ENCODE measurements at places on chromosomes 3 and 15.

DNA sequence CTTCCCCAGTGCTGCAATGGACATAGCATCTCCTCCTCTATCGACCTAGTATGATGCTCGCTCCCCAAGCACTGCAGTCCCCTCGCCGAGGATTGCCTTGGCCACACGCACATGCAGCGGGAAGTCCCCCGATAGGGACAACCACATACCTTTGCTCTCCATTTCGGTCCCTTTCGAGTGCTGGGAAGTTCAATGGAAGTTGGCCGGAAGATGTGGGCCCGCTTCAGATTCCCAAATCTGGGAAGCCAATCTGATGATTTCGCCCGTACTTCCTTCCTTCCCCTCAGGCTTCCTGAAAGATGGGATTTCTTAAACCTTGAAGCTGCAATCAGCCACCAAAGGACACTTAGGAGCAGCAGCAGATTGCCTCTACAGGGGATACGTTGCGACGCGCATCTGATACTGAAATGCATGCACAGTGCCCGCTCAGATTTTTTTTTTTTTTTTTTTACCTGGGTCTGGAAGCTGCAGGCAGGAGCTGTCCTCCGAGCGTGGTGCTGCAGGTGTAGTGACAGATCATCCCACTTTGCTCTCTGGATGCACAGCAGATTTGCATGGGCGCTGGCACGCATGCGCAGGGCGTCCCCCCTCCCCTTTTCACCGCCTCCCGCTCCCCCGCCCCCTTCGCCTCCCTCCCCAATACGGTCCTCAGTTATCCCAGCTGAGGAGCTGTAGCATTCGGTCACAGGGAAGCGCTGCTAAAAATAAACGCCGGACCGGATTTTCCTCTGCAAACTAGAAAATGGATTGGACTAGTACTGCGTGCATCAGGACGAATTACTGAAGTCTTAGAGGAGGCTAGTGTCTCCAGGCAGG is at the start of gene FGF12:
Gene FGF12 (minus strand): TSS at position 510 of the 816 bp plus-strand sequence.
- no peak for DNase-seq

DNA sequence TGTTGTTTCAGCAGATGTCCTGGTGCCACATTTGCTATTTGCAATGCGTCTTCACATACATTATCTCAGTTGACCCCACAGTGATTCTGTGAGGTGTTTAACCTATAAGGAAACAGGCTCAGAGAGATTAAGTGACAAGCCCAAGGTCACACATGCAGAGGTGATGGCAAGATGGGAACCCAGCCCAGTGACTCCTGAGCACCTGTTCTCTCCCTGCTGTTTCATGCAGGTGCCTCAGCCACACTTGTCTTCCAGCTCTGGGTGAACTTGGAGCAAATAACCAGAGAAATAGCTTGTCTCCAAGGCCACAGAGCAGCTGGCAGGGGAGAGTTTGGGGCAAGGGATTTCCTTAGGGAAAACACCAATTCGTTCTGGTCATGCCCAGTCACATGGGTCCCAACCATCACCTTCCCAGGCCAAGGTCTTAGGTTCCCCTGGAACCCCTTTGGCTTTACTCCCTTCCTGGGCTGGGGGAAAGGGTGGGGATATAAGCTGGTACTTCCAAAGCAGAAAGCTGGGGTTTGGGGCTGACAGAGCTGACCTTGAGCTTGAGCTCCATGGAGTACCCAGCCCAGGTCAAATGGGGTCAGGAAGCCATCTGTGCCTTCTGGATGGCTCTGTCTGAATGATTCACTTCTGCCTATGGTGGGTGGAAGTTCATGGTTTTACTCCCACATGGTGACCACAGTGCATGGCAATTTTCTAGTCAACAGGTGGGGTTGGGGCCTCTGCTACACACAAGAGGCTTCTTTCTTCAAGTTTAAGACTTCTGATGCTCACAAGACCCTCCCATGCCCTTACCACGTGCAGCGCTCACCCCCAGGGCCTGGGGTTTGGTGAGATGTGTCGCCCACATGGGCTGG is 22.4 kb downstream of the LIPC start:
- DNase-seq, result no peak

DNA sequence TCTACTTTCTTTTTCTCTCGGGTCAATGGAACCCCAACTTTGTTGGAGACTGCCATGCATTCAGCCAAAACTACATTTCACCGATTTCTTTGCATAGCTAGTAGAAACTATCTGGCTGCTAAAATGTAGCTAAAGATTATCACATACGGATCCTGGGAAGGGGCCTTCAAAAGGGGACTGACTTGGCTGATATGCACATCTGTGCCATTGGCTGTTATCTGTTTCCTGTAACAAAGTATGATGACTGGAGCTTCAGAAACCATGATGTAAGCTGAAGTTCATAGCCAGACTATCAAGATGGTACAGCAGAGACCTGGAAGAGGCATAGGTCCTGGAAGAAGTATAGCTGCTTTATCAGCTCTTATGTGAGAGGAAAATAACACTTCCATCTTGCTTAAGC is 179.1 kb downstream of the NSUN3 start:
- DNase-seq, result no peak

- DNase-seq, result no peak
Measured at GRCh38 chr3:76387000-76387399, 601.7 kb upstream of the ZNF717 start.

DNA sequence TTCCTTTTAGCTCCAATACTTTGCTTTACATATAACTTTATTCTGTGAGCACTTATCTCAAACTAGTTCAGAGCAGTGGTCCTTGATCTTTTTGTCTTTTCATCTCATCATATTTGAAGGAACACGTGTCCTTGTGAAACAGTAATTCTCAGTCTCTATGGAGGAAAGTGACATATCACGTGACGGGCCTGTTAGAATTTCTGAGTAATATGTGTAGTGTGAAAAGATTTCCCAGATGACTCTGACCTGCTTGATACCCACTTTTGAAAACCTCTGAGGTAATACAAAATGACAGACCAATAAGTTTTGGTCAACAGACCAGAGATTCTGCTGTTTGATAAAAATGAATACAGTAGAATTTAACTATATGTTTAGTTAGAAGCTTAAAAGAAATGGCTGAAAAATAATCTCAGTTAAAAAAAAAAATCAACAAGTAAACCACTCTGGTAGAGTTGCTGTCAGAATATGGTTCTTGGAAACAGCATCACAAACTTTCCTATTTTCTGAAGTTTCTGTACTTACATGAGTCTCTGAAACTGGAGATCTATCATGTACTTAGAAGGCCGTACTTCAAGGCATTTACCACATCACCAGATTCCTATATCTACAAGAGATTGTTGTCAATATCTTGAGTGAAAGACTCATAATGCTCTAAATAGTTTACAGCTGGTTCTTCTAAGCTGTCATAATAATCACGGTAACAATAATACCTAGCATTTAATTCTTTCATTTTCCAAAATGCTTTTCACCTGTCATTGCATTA is 590.2 kb upstream of the TBL1XR1 start:
- no peak for DNase-seq

DNA sequence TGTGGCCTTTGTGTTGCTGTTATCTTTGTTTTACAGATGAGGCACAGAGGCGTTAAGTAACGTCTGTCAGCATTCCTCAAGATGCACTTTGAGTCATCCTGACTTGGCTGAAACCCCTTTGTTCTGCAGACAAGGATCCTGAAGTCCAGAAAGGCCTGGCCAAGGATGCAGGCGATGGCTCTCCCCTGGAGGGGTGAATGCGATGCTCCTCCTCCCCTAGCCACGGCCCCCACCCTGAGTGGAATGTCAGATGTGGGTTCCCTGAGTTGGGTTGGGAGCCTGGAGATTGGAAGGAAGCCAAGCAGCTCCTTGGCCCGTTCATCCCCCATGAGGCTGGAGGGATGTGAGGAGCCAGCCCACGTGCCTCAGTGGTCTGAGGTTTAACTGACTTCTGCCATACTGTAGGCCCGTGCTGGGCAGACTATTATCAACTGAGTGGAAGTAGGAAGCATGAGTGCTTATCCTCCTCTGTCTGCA is 43.3 kb downstream of the POMGNT2 start:
- DNase-seq, result no peak

GRCh38 chr15:78925076-78925624 is 19.7 kb downstream of the CTSH start:
- DNase-seq, result no peak

GRCh38 chr3:52854013-52854412 is 19.2 kb upstream of the MUSTN1 start:
- no peak for DNase-seq

DNA sequence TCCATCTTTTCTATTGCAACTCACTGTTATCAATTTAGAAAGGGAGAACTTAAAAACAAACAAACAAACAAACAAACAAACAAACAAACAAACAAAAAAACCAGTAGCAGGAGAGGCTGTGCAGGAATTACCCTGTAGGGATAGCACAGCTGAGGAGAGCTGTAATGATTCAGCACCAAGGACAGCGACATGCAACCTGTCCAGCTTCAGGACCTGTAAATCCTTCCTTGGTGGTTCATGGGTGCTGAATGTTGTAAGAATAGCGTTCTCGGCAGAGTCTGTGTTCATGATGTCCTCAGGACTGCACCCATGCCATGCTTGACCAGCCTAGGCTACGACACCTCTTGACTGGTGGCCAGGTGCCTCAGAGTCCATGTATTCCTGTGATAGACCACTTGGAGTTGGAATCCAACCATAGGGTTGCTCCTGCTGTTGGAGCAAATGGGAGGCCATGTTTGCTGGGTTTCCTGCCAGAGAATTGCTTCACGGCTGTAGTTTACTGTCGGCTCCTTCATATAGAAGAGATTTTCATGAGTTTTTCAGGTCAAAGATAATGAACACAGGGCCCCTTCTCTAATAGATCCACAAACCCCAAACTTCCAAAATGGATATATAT is 65.9 kb downstream of the CACNA2D3 start:
- DNase-seq, result no peak

- no peak for DNase-seq
Measured at GRCh38 chr15:42723068-42723467, 13.9 kb downstream of the CDAN1 start.

DNA sequence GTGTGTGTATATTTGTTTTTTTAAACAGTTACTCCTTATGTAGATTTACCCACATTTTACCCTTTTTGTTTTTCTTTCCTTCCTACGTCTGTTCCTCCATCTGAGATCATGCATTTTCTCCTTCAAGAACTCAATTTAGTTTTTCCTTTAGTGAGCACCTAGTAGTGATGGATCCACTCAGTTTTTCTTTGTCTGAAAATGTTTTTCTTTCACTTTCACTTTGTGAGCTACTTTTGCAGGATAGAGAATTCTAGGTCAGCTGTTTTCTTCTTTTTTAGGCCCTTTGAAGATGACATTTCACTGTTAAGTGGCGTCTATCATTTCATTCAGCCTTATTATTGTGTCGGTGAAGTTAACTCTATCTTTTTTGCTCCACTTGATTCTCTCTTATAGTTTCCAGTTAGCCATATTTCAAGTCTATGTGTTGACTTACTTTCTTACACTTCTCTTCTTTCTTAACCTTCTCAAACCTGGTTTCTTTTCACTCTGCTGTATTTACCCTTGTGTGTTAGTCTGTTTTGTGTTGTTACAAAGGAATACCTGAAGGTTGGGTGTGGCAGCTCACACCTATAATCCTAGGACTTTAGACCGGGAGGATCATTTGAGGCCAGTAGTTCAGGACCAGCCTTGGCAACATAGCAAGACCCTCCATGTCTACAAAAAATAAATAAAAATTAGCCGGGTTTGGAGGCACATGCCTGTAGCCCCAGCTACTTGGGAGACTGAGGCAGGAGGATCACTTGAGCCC is 55.8 kb downstream of the PRKCI start:
- DNase-seq, result no peak

GRCh38 chr15:27885201-27885600 is 213.9 kb downstream of the OCA2 start:
- DNase-seq, result no peak

DNA sequence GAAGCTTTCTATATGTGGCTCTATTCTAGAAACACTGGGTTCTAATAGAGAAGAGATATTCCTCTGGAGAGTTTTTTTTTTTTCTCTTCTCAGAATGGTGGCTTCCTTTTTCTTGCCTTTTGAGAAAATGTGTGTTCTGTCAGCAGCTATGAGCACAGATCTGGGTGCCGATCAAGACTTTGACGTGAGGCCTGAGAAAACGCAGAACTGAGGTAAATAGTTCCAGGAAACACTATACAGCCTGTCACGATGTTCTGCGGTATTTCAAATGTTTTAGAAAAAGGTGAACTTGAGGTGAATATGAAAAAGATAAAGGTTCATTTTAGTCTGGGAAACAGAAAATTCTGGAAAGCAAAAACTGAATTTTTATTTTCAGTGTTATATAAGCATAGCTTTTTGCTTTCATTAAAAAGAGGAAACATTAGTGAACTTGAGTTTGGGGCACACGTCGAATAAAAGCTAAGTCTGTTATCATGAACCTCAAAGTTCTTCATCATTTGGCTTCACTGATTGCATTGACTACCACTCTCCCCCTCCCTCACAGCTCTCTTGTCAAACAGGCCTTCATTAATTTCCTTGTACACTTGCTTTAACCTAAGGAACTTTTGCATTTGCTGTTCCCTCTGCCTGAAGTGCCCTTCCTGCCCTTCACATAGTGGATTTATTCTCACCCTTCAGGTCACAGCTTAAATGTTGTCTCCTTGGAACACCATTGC is 265.1 kb downstream of the NFKBIZ start:
- peak; percentile 14 for DNase-seq

DNA sequence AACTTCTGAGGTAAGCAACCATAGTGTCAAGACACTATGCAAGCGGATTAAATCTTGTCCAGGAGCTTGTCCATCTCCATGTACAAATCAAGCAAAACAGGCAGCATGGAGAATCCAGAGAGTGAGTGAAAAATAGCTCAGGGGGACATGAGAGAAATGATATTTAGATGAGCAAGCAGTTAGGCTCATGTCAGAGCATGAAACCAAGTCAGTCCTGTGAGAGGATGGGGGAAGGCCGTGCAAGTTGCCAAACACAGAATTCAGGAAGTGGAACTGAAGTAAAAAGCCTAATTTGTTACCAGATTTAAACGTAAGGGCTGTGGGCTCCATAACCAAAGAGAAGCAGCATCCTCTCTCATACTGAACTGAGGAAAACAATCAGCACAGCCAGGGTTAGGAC is 995.9 kb downstream of the MCTP2 start:
- DNase-seq, result no peak

DNA sequence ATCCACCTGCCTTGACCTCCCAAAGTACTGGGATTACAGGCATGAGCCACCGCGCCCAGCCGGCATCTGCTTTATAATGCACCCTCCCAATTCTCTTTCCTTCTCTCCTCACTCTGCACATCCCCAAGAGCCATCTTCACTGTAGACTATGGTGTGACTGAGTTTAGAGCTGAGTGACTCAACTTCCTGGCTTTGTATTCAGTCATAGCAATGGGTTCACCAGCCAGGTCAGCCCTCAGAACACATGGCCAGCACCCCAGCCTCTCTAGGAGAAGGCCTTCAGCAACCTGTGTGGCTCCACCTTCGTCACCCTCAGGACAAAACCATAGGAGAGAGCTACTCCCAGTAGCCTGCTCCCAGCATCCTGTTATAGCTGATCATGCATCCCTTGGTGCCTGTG is 33.0 kb downstream of the ARID3B start:
- no peak for DNase-seq

DNA sequence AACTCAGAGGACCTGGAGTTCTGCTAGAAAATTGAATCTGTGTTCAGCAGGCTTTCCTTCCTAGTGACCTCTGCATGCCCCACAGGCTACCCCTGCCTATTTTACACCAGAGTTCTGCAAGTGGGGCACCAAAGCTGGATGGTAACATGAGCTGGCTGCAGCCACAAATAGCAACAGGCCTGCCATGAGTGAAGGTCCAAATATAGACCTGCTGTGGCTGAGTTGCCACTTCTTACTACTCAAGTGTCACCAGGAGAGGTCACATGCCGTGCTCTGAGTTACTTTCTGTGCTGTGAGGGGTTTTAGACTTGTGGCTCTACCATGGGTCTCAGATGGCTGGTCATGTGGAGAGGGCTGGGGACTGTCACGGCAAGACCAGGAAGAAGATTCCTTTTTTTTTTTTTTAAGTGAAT is at the start of gene FSD2:
Gene FSD2 (minus strand): TSS at position 76 of the 413 bp plus-strand sequence. CDS start 18,679 bp downstream, outside the sequence.
- no peak for DNase-seq
